ENCODE measurements at places on chromosomes 5 and 9.
A peak's percentile ranks its signal among the peaks of the same experiment; 100 is the strongest.

DNA sequence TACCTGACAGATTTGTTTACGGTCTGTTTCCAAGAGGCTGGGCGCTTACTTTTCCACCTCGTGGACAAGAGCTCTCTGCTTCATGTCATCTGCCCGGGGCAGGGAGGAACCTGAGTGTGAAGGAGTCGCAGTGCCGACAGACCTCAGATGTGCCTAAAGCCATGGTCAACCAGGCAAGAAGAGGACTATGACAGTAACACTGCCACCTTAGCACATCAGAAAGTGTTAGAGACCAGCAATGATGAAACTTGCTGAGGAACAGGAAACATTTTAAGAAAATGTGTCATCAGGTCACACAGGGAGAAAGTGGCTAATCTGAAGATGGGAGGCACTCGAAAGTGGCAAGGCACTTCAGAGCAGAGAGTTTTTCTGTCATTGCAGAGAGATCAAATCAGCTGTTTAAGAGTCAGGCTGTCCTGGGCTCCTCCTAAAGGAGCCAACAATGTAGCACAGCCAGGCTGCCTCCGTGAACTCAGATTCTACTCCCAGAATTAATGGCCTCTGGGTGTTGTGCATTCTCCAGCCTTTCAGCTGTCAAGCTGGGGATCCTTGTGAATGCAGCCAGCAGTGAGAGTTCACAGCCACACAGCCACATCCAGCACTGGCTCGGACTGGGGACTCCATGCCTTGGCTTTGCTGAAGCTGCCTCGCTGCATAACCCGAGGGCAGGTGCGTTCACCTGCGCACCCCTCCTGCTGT is 94.6 kb downstream of the RAPGEF1 start:
- DNase-seq, result no peak

GRCh38 chr9:124939944-124940343 is 939 bp downstream of the GOLGA1 start:
- DNase-seq, result no peak

GRCh38 chr9:76463211-76463610 is 4.2 kb downstream of the GCNT1 start:
- DNase-seq, result no peak

GRCh38 chr5:107486489-107486888 is 184.2 kb downstream of the EFNA5 start:
- DNase-seq, result peak; percentile 29

DNA sequence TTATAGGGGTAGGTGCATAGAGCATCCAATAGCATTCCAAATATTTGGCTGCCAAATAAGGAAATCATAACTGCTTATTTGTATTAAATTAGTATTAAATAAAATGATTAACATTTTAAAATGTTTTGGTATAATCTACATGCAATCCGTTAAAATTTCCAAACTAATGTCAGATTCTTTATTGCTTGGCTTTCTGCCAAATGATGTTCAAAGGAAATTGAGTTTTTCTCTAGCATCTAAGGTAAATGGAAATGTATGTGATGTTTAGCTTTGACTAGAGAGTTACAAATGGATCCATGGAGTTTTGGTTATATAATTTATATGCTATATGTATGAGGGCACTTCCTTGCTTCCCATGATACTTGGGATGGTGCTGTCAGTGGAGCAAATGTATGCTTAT is 121.7 kb downstream of the ZCCHC7 start:
- no peak for DNase-seq

DNA sequence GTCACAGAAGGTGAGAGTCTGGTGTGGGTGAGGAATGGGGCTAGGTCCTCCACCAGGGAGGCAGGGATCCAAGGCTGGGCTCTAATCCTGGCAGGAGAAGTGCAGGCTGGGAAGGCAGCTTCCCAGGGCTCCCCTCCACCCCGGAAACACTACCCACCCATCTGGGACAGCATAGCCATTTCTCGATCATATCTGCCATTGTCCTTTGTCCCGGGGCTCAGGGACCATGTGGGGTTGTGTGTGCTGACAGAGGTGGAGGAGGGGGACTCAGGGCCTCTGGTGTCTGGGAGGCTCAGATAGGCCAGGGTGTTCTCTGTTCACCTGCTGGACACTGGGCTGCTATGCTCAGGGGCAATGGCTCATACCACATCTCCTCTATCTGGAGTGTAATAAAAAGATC is 32.2 kb upstream of the STRBP start:
- no peak for DNase-seq

GRCh38 chr5:145244788-145245187 is 590.4 kb downstream of the PRELID2 start:
- no peak for DNase-seq

DNA sequence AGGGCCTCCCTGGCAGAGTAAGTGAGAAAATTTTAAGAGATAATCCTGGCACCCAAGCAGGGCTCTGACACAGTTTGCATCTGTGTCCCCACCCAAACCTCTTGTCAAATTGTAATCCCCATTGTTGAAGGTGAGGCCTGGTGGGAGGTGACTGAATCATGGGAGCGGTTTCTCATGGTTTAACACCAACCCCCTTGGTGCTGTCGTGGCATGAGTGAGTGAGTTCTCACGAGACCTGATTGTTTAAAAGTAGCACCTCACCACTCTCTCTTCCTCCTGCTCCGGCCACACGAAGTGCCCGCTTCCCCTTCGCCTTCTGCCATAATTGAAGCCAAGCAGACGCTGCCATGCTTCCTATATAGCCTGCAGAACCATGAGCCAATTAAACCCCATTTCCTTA is 80.1 kb downstream of the FBXW11 start:
- no peak for DNase-seq

- DNase-seq, result no peak
Measured at GRCh38 chr5:59038798-59039295, 456.0 kb downstream of the RAB3C start.

DNA sequence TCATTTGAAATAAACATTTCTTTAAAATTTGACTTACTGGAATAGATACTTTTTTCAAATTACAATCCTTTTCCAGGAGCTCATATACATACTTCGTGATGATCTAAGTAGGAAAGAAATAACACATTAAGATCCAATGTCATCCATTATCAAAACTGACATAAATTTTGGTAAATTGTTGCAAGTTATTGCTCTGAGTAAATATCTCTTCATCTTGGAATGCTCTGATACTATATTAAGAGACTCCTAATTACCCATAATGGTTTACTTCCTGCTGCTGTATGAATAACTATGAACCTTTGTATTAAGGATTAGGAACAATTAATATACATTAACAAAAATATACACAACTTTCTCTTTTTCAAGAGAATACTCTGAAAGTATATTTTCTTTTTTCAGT is 223.0 kb upstream of the POU5F2 start:
- no peak for DNase-seq

- DNase-seq, result no peak
Measured at GRCh38 chr5:145976431-145977155, 40.2 kb downstream of the SH3RF2 start.

DNA sequence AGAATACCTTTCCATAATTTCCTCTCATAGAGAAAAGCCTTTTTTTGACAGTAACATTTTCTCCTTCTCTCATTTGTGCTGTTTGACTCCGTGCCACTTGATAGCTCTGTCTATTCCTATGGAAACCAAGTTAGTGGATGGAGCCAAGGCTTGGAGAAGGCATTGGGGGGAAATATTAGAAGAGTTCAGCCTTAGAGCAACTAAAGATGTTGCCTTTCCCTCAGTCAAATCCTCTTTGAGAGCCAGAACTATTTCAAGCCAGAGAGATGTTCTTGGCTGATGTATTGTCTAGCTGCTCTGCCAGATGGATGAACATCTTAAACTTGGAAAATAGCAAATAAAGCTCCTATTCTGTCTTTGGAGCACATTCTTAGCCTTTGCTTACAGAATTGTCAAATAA is 112.4 kb downstream of the INVS start:
- DNase-seq, result no peak

- DNase-seq, result no peak
Measured at GRCh38 chr5:65867542-65868195, 58.7 kb upstream of the ERBIN start.

- DNase-seq, result no peak
Measured at GRCh38 chr5:103523319-103523718, 39.3 kb downstream of the NUDT12 start.

- DNase-seq, result no peak
Measured at GRCh38 chr9:108062680-108063079, 573.1 kb upstream of the KLF4 start.

- DNase-seq, result no peak
Measured at GRCh38 chr5:68494771-68495170, 279.2 kb downstream of the PIK3R1 start.

DNA sequence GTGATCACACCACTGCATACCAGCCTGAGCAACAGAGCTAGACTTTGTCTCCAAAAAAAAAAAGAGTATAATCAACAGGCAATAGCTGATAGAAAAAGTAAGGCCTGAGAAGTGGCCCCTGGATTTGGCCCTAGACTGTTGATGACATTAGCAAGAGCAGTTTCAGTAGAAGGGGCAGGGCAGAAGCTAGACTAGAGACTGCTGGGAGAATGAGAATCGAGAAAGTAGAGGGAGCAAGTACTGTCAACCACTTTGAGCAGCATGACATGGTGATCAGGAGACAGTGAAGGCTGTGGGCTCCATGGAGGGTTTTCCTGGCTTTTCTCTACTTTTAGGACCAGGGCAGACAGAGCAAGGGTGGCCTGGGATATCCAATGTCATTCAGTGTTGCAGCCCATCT is 34.9 kb upstream of the B4GALT1 start:
- no peak for DNase-seq

GRCh38 chr5:56558131-56558745 is 257.1 kb upstream of the MAP3K1 start:
- no peak for DNase-seq
